Stimulated activated CD4-positive, alpha-beta T cell treated with anti-CD3 and anti-CD28 coated beads, Interleukin-12 subunit alpha, Interleukin-12 subunit beta, amount 100 ng/mL, for 24 hours (primary cell): ENCODE measurements at places on chromosomes 4 and X.

DNA sequence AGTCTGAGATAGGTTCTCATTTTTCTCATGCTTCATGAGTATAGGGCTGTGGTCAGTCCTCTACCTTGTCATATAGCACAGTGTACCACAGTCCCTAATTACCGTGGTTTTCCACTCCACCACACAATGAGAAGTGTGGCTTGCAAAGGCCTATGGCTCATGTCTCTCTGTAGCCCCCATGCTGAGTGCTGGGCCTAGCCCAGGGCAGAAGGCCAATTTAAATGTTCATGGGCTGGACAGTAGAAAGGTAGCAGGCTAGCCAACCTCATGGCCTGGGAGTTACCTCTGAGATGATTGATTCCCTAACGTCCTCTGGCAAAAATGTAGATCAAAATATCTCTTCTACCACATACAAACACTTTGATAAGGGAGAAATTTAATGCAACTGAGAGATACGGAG, 222.5 kb downstream of the AFF2 start:
- no peak for DNase-seq

GRCh38 chrX:14529290-14529989, at the start of gene GLRA2:
GLRA2 (plus strand) TSS chrX:14529536; CDS start chrX:14530058, 522 bp downstream.
- no peak for DNase-seq

- DNase-seq = no peak
Measured at GRCh38 chr4:141511055-141511454, 125.3 kb upstream of the IL15 start.

- no peak for DNase-seq
Measured at GRCh38 chrX:71910986-71911730, 513 bp downstream of the NHSL2 start.

DNA sequence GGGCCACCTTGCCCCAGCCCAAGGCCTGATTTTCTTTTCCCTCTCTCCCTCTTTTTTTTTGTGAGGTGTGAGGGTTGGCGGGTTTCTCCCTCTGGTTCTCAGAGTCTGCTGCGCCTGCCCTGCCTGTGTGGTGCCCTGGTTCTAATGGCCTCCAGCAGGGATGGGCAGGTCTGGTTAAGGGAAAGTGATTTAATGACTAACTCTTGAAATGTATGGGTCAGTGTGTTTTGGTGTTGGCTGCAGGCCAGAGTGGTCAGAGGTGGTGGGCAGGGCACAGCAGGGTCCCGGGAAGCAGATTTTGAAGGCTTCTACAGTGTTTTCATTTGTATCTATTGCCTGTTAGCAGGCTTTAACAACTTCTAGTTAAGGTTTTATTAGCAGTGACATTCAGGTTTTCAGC, 39.0 kb downstream of the JADE1 start:
- DNase-seq = no peak

- no peak for DNase-seq
Measured at GRCh38 chrX:38804432-38804681, 3.1 kb downstream of the MID1IP1 start.

- no peak for DNase-seq
Measured at GRCh38 chr4:125045311-125045710, 269.4 kb upstream of the FAT4 start.

GRCh38 chr4:4870576-4871241, 11.2 kb downstream of the MSX1 start:
- no peak for DNase-seq

DNA sequence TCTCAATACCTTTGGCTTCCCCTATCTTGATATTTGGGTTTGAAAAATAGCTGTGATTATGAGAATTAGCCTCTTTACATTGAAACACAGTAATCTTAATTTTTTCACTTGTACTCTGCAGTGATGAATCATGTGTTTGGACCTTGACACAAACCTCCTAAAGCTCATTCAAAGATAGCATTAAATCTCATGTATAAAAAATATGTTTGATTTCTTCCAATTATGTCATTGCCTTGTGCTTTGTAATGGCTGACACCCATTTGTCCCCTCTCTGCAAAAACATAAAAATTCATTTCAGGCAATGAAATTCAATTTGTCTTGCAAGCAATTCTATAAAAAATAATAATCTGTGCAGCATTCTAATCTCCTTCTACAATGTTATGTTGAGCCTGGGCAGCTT, 422.4 kb upstream of the BOD1L1 start:
- no peak for DNase-seq

DNA sequence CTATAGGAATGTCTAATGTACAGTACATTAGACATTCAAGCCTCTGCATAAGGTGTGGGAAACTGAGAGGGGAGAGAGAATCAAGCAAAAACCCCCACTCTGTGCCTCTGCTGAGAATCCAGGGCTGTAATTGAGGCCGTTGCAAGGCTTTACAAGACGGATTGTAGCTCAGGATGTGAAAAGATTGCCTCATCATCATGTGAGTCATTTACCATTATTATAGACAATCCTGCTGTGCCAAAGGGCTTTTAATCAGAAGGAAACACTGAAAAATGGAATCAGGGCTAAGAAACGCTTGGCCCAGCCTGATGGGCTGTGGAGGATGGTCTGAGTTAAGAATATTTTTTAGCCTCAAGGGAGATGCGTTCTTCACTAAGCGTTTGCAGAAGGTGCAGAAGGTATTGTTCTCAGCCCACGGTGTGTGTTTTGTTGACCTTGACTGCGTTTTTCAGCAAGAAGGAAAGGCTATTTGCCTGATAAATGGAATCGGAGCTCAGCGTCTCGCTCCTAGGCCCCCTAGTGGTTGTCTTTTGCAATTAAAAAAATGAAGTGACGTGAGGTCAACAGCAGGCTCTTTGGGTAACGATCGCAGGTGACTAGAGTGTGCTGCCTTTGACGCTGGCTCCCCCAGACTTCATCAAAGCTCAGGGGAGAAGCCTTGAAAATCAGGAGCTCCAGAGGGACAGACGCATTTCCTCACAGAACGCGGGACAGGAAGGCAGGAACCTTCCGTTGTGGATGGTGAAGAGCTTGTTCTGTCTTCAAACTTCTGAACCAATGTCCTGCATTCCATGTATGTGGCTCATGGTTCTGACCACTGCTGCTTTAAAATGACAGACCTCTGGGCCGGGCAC, 18.1 kb upstream of the CHRNA9 start:
- DNase-seq = peak; percentile 50

DNA sequence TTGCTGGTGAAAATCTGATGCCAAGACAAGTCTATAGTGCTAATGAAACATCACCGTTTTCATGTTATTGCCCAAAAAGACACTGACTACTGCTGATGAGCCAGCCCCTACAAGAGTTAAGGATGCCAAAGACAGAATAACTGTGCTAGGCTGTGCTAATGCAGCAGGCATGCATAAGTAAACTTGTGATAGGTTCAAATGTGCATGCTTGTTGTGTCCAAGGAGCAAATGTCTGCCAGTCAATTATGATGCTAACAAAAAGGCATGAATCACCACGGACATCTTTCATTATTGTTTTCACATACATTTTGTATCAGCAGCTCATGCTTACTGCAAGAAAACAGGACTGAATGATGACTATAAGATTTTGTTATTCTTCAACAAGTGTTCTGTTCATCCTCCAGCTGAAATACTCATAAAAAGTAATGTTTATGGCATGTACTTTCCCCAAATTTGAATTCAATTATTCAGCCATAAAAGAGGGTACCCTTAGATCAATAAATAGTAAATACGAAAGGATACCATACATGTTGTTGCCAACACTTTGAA, 306.9 kb upstream of the ARSJ start:
- no peak for DNase-seq

DNA sequence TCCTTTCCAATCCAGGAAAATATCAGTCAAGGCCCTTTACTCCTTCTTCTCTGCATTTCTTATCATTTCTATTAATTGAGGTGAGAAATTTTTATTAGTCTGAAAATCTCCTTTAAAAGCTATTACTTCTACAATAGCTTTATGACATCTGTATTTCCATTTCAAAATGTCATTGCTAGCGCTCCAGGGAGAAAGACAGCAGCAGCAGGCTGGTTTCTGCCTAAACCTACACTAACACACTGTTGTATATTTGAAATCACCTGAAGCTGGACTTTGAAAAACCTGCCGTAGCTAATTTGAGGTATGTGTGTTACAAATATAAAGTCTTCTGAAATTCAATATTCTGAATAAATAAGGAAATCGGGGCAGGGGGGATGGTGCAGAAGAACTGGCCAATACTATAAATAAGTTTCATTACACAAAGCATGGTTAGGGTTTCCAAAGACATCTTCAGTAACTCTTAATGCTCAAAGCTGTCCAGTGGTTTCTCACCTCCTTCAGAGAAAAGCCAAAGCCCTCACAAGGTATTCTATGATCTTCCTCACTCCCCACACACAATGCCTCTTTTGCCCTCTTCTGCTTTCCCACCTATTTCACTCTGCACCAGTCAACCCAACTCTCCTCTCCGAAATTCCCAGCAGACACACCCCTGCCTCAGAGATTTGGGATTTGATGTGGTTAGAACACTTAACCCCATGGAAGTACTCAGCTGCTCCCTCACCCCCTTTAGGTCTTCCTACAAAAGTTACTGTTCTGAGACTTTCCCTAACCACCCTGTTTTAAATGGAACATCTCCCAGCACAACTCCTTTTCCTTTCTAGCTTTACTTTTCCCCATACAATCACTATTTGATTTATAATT, 122.7 kb downstream of the PPP3CA start:
- no peak for DNase-seq

DNA sequence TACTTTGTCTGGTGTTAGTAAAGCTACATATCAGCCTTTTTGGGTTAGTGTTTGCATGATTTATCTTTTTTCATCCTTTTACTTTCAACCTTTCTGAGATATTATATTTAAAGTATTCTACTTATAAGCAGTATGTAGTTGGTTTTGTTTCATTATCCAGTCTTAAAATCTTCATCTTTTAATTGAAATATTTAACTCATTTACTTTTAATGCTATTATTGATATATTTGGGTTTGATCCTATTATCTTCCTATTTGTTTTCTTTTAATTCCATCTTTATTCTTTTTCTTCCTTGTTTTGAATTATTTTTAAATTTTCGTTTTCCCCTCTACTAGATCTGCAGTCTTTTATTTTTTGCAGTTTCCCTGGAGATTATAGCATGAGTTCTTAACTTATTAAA, 44.0 kb downstream of the CLDN22 start:
- DNase-seq = no peak

DNA sequence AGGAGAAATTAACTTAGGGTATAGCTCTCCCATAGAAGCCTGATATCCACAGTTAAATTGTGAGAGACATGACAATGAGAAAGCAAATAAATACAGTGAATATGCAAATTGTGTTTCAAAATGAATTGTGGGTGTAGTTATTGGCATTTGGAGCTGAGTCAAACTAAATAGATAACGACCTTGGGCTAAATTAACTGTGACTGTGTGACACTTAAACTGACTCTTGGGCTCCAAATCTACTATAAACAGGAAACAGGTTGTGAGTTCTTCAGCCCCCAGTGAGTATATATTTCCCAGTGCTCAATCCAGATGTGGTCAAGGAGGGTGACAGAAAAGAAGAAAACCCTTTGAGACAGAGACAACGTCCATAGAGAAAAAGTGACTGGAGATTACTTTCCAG, 11.3 kb upstream of the MAGEA10 start:
- DNase-seq = no peak

DNA sequence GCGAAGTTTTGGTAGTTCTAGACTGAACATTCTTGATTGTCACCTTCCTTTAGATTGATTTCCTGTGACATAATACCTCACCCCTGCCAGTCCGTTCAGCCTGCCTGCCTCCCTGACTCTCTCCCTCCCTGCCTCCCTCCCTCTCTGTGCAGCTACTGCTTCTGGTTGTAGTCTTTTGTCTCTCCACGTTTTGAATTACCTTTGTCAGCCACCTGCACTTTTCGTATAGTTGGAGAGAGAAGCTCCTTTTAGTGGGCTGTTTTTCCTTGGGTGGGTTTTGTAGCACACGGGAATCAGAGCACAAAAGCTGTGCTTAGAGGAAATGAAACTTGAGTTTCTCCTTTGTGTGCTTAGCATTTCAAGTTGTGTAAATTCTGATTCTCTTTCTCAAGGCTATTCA, 32.6 kb upstream of the MSMO1 start:
- DNase-seq = no peak

DNA sequence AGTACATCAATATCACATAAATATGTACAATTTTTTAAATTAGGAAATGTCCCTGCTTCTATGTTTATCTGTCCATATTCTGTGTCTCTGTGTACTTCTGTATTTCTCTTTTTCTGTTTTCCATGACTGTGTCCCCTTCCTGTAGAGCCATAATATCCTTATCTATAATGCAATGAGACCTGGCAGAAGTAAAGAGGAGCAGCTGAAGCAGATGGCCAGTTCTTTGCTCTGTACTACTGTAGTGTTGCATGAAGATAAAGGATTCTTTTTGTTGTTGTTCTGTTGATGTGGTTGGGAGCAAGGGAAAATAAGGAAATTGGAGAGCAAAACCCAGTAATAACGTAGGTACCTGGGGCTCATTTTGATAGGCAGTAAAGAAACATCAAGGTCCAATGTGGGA, 301.7 kb downstream of the ADGRL3 start:
- DNase-seq = no peak

DNA sequence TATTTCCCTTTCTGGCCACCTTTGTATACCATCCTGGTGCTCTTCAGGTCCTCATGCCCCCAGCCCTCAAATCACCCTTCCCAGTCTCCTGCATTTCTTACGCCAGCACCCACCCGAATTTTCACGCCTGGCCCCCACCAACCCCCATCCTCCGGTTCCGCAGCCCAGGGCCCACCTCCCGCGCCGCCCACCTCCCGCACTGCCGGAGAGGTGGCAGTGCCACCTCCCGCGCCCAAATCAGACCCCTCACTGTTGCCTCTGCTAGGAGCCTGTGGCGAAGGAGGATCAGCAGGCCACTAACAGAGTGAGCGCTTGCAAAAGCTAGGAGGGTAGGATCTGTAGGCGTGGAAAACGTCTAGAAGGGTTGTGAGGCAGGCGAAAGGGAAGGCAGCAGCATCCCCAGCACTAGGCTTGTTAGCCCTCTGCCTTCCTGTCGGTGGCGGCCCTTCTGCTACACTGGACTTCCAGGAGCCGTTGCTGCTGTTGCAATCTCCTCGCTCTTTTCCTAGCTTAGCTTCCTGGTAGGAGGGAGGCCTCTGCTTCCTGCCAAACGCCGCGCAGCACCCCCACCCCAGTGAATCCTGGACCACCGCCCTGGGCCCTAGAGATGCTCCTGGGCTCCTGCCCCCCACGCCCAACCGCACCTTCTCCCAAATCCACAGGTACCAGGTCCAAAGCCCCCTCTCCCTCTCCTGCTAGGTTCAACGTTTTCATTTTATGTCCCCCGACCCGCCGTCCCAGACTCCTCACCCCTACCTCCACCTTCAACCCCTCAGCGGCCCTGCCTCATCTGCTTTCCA, 51.0 kb downstream of the SPIN2B start:
- no peak for DNase-seq

GRCh38 chr4:86718152-86718551, 124.0 kb downstream of the PTPN13 start:
- no peak for DNase-seq

DNA sequence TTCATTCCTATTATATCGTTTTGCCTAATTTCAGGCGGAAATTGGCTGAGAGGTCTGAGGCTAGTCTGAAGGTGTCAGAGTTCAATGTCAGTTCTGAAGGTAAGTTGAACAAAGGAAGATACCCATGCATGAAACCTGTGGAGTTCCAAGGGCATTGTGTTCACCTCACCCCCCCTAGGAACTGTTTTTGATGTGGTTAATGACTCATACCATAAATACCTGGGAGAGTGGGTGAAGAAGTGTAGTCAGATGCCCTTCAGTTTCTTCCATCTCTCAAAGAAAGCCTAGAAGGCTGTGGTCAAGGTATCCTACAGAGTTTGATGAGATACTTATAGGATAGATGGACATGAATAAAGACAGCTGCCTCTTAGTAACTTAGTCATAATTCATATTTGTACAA, 2.7 kb downstream of the UTP14A start:
- no peak for DNase-seq

GRCh38 chr4:167419468-167420140, 185.3 kb upstream of the SPOCK3 start:
- DNase-seq = no peak
